ENCODE measurements at places on chromosomes 3 and 15. TPM values are rescaled to one million over a fixed set of nuclear protein-coding genes. Genes with fewer than 3 reads are reported as not detected.

FAM43A gene
- 9.1 TPM for total RNA-seq

TMC3 gene
- not detected for total RNA-seq

WDR72 gene
- 3.4 TPM for total RNA-seq

SLC6A11 gene
- not detected for total RNA-seq

ZNF660 gene
- 0.69 TPM for total RNA-seq

PGBD4 gene
- total RNA-seq, result 1.7 TPM

ARHGAP31 gene
- total RNA-seq, result 18.4 TPM

CFAP91 gene
- 0.36 TPM for total RNA-seq

SMAD6 gene
- total RNA-seq, result 0.69 TPM

FAM240A gene
- total RNA-seq, result not detected

XCR1 gene
- not detected for total RNA-seq

ABHD14A gene
- total RNA-seq, result 12.0 TPM

A4GNT gene
- total RNA-seq, result not detected

C3orf49 gene
- not detected for total RNA-seq

PRR23C gene
- not detected for total RNA-seq

PPM1L gene
- total RNA-seq, result 8.4 TPM

KCNMB3 gene
- total RNA-seq, result 1.4 TPM

TMOD2 gene
- total RNA-seq, result 32.0 TPM

TBC1D2B gene
- total RNA-seq, result 41.1 TPM

OR5K2 gene
- total RNA-seq, result not detected

CFAP100 gene
- not detected for total RNA-seq

NR1I2 gene
- 0.15 TPM for total RNA-seq

FETUB gene
- not detected for total RNA-seq

SERINC4 gene
- under 0.01 TPM for total RNA-seq

EPHA3 gene
- total RNA-seq, result under 0.01 TPM

C2CD4A gene
- total RNA-seq, result not detected

LOXL1 gene
- total RNA-seq, result 4.5 TPM

HLTF gene
- total RNA-seq, result 68.8 TPM

KNG1 gene
- not detected for total RNA-seq

SI gene
- not detected for total RNA-seq

SLC9C1 gene
- total RNA-seq, result 0.15 TPM

SAMMSON gene
- total RNA-seq, result under 0.01 TPM

C3orf22 gene
- total RNA-seq, result not detected

KLHL25 gene
- total RNA-seq, result 5.0 TPM

AMIGO3 gene
- total RNA-seq, result 0.33 TPM

CD200R1 gene
- total RNA-seq, result not detected

SCG5 gene
- not detected for total RNA-seq

ZWILCH gene
- total RNA-seq, result 22.5 TPM

GHSR gene
- total RNA-seq, result not detected

EOMES gene
- total RNA-seq, result 5.9 TPM

GPR15 gene
- total RNA-seq, result not detected

DLEC1 gene
- 0.15 TPM for total RNA-seq

CELSR3 gene
- total RNA-seq, result 1.1 TPM

TSEN2 gene
- 22.4 TPM for total RNA-seq

CHRM5 gene
- total RNA-seq, result not detected

HPS3 gene
- total RNA-seq, result 84.1 TPM
